ENCODE measurements at places on chromosomes 7 and 10.

GRCh38 chr10:12255048-12255447, 59.1 kb downstream of the CDC123 start:
- DNase-seq = no peak

DNA sequence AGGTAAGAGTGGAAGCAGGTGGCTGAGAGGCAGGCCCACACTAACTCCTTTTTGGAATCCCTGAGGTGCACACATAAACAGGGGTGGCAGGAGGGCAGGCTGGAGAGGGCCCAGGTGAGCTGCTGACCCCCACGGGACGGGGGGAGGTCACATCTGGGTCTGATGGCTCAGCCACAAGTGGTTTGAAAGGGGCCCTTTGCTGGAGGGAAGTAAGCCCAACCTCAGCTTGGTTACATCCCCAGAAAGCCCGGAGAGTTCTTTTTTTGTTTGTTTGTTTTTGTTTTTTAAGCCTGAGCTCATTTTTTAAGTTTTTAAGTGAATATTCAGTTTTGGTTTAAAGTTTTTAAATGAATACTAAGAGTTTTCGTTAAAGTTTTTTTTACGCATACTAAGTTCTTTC, 72.8 kb upstream of the CUX1 start:
- DNase-seq = no peak

- DNase-seq = peak; percentile 80
Measured at GRCh38 chr10:72275351-72276012, 1.8 kb downstream of the DDIT4 start.

- DNase-seq = no peak
Measured at GRCh38 chr10:105844241-105844640, 1203.2 kb downstream of the SORCS3 start.

DNA sequence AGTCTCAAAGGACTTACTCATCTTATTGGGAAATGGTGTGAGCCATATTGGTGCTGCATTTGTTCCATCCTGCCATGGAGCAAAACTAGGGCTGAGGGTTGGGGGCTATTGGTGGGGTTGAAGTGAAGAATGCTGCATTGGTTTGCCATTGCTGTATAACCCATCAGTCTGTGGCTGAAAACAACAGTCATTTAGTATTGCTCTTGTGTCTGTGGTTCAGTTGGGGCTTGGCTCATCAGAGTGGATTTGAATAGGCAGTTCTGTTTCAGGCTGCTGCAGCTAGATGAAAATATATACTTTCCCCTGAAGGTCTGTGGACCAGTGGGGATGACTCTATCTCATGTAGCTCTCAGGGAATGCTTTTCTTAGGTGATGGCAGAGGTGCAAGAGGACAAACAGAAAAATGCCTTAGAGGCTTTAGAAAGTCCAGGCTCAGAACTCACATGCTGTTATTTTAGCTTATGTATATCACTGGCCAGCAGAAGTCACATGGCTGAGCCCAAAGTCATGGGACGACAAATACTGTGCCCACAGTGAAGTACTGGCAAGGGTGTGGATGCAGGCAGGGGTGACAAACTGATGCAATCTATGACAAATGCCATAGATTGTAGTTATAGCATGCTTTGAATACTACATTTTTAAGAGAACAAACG, 15.2 kb upstream of the EXOC6 start:
- DNase-seq = no peak

- no peak for DNase-seq
Measured at GRCh38 chr7:151390598-151391357, 19.1 kb downstream of the WDR86 start.

DNA sequence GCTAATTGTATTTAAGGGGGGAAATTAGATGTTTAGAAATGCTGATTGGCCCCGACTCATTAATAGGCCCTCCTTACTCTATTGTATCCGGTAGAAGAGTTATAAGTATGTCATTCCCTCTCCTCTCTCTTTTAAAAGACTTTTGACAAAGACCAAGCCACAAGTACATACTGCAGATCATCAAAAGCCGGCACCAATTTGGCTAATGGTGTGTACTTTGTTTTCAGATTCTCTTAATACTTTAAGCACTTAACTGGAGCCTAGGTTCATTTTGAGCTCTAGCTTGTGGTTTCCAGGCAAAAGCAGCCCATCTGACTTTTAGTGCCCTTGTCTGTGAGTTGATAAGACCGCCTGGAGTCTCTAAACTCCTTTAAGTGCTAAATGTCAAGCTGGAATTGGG, 210.0 kb upstream of the LYZL1 start:
- DNase-seq = no peak

GRCh38 chr10:74223755-74224529, 72.9 kb downstream of the ADK start:
- DNase-seq = no peak

- DNase-seq = no peak
Measured at GRCh38 chr7:142506601-142507000, 242.7 kb upstream of the PRSS1 start.

- DNase-seq = no peak
Measured at GRCh38 chr10:102676534-102677315, 32.4 kb downstream of the TRIM8 start.

DNA sequence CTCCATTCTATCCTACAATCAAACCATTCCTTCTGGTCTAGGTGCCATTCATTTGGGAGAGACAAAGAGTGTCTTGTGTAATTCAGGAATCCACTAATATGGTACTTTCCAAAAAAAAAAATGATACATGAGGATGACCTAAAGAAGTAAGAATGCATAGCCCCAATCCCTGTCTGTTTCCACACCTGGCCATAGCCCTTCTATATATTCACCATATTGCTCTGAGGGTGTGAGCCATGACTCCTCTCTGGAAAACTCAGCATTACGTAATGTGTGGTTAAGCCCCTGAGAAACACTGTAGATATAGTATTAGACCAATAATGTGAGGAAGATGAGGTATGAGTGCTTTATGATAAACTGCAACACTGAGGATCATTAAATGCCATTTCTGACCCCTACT, 592.7 kb downstream of the INHBA start:
- DNase-seq = no peak

GRCh38 chr7:128948312-128948973, 10.7 kb downstream of the IRF5 start:
- DNase-seq = no peak

DNA sequence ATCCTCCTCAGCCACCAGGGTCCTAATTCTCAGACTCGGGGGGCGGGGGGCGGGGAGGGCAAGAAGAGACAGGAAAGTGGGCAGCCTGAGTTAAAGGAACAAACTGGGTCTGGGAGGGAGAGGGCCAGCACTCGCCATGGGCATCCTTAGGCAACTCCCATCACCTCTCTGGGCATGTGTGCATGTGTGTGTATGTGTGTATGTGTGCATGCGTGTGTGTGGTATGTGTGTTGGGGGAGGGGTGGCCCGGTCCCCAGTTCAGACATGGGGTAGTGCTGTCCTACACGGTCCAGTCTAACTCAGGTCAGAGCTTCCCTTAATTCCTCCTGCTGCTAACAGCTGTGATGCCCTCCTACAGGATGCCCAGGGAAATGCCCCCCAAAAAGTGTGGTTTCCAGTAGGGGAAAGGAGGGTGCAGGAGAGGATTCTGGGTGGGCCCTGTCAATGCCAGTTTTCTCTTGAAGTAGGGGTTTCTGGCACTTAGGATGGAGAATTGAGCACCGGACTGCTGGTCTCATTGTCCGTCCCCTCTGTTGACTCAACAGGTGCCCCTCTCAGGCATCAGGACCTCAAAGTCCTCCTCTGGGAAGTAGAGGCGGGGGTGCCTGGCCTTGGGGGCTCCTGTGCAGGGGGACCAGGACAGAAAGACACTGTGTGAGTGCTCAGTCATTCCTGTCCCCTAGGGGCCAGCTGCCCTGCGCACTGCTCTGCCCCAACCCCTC, 15.1 kb upstream of the ZMIZ1 start:
- no peak for DNase-seq

DNA sequence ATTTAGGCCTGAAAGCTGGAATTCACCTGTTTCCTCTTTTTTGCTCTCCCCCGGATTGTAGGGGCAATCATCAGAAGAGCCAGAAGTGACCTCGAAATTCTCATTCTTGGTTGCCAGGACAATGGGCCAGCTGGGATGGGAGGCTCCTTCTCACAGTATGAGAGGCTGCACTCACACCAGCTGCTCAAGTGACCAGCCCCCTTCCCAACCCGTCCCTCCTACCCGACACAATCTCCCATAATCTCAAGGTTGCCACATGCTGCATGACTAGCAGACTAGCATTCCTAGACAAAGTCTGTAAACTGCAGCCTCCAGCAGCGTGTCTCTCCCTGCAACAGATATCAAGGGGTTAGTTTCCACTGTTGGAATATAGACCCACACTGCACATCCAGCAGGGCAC, 110.3 kb downstream of the C1GALT1 start:
- DNase-seq = no peak

- DNase-seq = no peak
Measured at GRCh38 chr10:132648851-132649528, 111.4 kb downstream of the INPP5A start.

Measured in thymus (tissue), 14 donors.